Cardiac muscle cell (in vitro differentiated cells and primary cell): ENCODE measurements at places on chromosomes 4 and X.

DNA sequence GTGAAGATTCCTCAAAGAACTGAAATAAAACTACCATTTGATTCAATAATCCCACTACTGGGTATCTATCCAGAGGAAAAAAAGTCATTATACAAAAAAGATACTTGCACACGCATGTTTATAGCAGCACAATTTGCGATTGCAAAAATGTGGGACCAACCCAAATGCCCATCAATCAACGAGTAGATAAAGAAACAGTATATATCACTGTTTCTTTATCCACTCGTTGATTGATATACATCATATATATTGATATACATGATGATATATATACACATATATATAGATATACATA is 13.6 kb upstream of the AFP start:
- DNase-seq: no peak

- DNase-seq: no peak
Observed at GRCh38 chr4:174870311-174870710, 41.3 kb upstream of the GLRA3 start.

GRCh38 chr4:40197879-40198689 is 1.3 kb downstream of the RHOH start:
- DNase-seq: no peak

- no peak for DNase-seq
Observed at GRCh38 chrX:72273718-72274117, 3.3 kb downstream of the RPS4X start.

DNA sequence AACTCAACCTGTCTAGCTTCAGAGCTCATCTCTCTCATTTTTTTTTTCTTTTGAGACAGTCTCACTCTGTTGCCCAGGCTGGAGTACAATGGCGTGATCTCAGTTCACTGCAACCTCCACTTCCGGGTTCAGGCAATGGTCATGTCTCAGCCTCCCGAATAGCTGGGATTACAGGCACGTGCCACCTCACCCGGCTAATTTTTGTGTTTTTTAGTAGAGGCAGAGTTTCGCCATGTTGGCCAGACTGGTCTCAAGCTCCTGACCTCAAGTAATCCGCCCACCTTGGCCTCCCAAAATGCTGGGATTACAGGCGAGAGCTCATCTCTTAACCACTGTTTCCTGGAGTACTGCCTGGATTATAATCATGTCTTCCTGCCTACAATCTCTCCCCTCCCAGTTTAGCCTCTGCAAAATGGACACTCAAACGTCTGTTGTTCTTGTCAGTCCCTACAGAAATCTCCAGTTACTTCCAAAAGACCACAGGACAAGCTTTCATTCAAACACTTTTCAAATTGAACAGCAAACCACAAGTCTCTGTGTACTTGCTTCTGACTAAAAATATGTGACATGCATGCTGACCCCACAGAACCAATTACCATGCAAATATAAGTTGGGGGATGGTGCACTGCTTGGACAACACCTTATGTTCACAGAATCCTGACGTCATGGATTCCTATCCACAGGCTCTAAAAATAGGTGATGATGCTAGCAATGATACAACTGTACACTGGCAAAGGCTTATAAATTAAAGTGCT is 137.2 kb downstream of the SH3KBP1 start:
- no peak for DNase-seq

DNA sequence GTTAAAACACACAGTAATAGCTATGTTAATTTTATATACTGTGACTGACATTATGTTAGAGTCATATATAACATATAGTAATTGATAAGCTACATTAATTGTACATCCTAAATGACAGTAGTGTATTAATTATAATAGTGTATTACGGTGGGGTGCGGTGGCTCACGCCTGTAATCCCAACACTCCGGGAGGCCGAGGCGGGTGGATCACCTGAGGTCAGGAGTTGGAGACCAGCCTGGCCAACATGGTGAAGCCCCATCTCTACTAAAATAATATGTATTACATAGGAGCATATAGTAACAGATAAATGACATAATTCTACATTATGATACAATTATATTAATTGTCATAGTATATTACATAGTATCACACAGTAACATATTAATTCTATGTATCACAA is 12.2 kb downstream of the ASMTL start:
- DNase-seq: no peak
